Esophagus squamous epithelium (tissue), 5 donors: ENCODE measurements at places on chromosomes 1 and 21.

- DNase-seq = no peak
Observed at GRCh38 chr1:184822267-184822666, 67.6 kb upstream of the EDEM3 start.

DNA sequence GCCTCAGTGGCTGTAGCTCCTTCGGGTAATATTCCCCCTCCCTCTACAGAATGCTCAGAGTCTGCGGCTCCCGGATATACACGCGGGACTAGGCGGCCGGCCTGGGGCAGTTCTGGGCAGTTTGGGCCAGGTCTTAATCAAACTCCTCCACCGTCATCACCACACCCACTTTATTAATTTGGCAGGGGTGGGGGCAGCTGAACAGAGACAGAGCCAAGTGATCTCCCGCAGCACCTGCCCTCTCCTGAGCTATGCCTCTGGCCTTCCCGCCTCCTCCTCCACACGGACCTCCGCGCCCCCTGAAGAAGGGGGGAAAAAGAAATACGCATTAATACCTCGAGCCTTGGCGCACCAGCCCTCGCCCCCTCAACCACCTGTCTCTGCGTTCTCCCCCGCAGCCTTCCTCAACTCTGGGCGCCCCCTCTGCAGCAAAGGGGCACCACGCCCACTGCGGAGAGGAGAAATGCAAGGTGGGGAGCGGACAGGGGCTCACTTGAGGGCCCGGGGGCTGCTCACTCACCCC lies 42.6 kb downstream of the CD34 start:
- DNase-seq = no peak

DNA sequence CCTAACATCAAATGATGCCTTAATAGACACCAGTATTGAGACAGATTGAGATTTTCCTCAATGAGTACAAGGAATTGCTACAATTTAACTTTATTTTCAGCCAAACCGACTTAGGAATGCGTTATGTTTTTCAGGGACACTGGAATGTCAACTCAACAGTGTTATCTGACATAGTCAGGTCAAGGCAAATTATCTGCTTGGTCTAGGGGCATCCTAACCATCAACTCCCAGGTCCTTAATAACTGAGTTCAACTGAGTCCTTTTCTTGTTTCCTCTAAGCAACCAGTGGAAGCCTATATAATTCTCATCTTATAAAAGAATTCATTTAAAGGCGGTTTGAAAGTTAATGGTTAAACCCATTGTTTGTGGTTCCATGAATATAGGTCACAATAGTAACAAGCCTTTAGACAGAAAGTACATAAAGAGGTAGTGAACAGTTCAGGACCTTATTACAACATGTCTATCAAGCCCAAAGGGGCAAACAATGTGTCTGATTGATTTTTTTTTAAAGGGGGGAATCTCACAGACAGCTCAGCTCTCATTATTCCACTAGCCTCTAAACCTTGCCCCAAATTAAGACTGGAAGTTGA lies 32.3 kb upstream of the NR5A2 start:
- DNase-seq = no peak

DNA sequence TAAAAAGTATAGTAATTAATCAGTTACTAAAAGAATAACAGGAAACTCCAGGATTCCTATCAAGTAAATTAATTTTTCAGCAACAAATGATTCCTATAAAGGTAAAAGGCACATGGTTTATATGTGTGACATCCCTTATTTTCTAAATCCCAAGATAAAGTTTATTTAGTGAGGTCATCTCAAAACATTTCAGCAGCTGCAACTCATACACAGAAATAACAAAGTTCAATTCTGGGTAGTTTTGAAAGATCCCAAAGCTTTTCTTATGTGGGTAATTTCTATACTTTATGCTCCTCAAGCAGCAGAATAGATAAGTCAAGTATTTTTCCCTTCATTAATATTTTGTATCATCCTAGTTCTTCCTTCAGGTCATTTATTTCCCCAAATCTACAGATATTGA lies 117.7 kb downstream of the EIF4G3 start:
- DNase-seq = no peak

- DNase-seq = no peak
Observed at GRCh38 chr1:116738673-116739370, 15.4 kb upstream of the CD2 start.

- DNase-seq = no peak
Observed at GRCh38 chr1:168335500-168335899, 54.8 kb downstream of the TBX19 start.

- DNase-seq = no peak
Observed at GRCh38 chr1:9559673-9560072, 20.4 kb downstream of the SLC25A33 start.

DNA sequence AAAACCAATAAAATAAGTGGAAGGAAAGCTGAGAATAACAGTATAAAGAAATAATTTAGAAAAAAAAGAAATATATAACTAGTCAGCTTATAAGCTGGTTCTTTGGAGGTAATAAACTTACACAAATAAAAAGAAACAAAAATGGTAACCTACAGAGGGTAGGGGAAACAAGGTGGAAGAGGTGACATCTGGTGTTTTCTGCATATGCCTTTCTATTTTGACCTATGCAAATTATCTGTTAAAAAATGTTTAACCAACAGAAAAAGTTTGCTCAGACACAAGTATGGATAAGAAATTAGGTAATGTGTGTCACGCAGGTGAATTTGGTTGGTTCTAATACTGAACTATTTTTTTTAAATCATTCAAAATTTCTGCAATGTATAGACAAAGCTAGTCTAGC lies 53.6 kb upstream of the DMRTA2 start:
- DNase-seq = no peak

- no peak for DNase-seq
Observed at GRCh38 chr1:104726917-104727316, 977.2 kb downstream of the AMY1C start.
